ENCODE measurements at places on chromosomes 12 and 14.

DNA sequence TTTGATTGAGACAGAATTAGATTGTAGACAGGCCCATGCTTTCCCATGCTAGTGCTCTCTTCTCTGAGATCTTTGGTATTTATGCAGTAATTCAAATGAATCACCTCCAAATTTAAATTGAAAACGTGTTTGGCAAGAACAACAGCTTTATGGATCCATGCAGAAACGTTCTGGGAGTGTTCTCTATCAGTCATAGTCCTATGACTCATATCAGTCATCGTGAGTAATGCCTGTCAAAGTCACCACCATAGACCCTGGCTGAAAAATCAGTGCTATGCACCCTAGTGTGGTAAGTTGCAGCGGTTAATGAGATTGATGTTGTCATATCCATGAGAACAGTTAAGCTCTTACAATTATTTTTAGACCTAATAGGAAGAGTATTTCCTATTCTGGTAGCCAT is 90.1 kb upstream of the FOXG1 start:
- no peak for DNase-seq

DNA sequence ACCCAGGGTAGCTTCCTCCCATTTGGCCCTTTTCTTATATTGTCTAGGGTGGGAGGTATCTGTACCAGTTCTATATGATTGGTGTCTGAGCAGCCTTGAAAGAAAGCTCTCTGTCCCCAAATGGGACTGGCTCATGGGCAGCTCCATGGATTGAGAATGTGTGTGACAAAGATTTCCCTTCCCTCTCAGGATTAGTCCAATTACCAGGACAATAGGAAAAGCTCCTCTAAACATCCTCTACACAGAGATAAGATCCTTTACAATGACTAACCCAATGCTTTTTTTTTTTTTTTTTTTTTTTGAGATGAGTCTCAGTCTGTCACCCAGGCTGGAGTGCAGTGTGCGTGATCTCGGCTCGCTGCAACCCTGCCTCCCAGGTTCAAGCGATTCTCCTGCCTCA is 112.1 kb downstream of the SLC35F4 start:
- DNase-seq, result no peak

DNA sequence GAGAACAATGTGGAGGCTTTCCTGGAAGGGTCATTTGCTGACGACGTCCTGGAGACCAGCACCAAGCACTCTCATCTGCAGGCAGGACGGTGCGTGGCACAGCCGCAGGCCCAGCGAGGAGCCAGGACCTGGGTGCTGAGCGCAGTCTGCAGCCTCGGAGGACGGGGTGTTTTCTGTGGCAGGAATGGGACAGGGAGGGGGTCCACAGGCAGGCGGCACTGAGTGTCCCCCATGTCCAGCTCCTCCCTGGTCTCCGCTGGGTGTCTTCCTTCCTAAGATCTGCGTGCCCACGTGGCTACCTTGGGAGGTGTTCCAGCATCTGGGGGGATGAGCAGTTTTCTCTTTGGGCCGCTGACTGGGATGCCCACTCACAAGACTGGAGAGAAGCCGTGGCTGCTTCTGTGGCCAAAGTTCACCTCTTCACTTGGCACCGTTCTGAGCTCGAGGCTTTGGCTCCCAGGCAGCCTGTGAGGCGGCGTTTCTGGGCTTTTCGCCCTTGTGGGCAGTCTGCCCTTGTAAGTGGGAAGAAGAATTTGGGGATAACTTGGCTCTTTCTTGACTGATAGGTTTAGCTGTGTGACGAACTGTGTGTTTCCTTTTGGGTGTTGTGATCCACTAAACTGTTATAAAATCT is 72.2 kb downstream of the NOC4L start:
- no peak for DNase-seq

DNA sequence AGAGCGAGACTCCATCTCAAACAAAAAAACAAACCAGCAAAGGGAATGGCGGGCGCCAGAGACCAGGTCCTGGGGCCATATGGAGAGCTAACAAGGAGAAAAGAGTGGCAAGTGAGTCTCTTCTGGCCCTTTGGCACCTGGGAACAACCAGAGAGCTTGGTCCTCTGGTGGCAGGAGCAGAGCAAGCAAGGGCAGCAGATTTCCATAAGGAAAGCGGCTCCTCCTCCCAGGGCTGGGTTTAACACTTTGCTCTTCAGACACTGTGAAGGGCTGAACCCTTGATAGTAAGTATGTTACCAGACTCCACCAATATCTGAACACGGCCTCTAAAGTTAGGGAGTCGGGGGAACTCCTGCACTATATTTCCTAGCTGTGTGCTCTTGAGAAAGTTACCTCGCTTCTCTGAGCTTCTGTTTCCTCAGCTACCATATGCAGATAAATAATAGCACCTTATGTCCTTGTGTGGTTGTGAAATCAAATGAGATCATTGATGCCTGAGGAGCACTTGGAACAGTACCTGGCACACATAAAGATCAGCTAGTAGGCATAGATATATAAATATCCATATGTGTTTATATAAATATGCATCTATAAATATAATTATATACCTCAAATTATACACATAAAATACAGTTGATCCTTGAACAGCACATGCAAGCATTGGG is 33.4 kb upstream of the PLEKHG6 start:
- DNase-seq, result no peak

- no peak for DNase-seq
Observed at GRCh38 chr14:57999471-57999870, 133.6 kb upstream of the SLC35F4 start.

DNA sequence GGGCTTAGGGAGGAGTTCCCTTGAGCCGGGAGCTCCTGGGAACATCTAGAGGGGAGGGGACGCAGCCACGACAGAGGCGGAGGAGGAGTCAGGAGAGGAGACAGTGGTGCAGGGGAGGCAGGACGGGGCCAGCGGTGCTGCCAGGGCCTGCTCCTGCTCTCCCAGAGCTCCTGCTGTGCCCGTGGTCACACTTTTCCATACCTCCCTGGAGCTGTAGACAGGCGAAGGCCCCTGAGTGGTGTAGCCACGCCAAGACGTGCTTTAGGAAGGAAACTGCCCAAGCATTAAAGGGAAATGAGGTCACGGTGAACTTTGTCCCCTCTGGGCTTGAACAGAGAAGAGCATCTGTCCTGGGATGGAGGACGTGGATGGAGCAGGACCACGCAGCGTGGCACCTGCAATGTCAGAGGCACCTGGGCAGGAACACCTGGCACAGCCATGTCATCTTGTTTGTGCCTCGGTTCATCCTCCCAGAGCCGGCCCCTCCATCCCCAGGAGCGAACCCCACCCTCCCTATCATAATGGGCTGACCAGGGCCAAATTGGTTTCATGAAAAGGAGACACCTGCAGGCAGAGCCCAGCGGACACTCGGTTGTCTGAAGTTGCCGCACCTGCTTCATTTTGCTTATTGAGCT is 239.5 kb upstream of the SFSWAP start:
- DNase-seq, result no peak

GRCh38 chr12:127903146-127903545 is 363.8 kb upstream of the TMEM132C start:
- DNase-seq, result no peak

DNA sequence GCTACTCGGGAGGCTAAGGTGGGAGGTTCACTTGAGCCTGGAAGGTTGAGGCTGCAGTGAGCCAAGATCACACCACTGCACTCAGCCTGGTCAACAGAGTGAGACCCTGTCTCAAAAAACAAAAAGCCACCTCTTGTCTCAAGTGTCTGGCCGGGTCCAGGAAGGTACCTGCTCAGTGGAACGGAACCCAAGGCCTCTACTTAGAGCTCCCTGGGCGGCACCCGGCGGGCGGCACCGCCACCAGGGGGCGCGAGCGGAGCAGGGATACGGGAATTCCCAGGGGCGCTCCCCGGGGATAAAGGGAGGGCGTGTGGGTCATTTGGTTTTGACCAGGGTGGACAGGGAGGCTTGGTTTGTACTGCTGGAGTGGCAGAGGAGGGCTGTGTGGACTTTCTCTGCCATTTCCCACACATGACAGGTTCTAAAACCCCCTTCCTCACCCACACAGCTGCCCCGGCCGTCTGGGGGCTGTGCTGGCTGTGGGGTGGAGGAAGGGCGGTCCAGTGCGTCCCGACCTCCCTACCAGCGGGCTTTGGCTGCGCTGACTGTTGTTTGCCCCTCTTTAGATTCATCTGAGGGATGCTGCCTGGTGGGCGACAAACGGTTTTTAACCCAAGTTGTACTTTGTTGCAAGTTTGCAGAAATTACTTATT is 91.4 kb downstream of the SETD3 start:
- no peak for DNase-seq

GRCh38 chr12:15580431-15580830 is 208.8 kb downstream of the EPS8 start:
- DNase-seq, result no peak

DNA sequence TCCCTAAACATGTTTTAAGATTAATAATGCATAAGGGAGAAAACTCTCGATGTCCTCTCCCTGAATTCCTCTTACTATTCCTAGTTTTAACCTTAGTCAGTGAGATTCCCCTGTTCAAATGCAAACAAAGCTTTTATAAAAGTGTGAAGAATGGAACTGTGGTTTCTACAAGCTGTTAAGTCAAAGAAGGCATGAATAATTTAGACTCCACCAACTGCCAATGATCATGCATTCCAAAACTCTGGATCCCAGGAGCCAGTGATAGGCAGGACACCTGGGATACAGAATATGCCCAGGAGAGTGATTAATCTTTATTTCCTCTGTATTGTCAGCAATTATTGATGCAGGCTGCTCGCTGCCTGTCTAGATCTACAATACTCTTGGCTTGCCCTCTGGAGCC is 190.3 kb upstream of the ATF7IP start:
- DNase-seq, result no peak
